CD8-positive, alpha-beta T cell (primary cell): ENCODE measurements at places on chromosomes 2 and 18.

- DNase-seq, result no peak
These were observed 198.3 kb upstream of the CNTNAP5 start for GRCh38 chr2:123826729-123827271.

GRCh38 chr18:63774511-63774910, 707 bp upstream of the SERPINB7 start:
- no peak for DNase-seq

- DNase-seq, result no peak
These were observed 216.3 kb downstream of the C1D start for GRCh38 chr2:67846370-67847070.

DNA sequence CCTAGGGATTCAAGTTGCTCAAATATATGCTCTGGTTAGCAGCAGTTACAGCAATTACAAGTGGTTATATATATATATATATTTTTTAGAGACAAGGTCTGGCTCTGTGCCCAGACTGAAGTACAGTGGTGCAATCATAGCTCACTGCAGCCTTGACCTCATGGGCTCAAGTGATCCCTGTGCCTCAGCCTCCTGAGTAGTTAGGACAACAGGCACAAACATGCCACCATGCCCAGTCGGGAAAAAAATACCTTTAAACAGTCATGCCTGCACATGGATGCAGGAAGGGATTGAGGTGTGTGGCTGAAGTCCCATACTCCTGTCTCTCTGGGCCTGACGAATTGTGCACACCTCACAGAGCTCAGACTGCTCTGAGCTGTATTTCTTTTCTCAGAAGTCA, 19.6 kb upstream of the DNAH7 start:
- no peak for DNase-seq

DNA sequence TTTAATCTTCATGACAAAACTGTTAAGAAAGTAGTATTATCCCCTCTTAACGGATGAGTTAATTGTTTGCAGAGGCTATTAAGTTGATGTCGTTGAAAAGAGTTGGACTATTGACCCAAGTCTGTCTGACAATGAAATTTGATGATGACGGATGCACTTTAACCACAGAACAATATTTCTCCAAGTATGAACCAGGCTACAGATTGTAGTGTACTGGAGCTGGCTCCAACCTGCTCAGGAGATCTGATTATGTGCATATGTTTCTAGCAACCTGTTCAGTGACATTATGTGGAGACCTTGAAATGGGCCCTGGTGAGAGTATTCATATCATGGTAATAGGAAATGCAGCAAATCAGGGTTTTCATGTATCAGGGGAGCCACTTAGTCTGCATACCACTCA, 174.1 kb downstream of the CDH7 start:
- DNase-seq, result no peak
